ENCODE measurements at places on chromosomes 3 and 15.

GRCh38 chr3:76930712-76931111 is 109.2 kb upstream of the ROBO2 start:
- DNase-seq, result no peak

DNA sequence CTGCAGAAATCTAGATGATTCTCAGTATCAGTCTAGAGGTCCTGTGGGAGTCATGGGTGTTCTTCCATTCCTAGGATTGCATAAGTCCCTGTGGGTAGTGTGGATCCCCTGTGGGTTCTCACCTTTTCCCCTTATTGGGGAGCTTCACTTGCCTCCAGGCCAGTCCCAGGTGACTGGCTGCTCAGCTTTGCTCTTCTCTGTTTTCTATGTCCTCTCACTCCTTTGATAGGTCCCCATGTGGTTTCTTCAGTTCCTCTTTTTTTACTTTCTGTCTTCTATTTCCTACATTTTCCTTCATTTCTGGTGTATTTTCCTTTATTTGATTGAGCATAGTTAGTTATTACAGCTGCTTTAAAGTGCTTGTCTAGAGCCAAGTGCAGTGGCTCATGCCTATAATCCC is 10.9 kb downstream of the TEX55 start:
- DNase-seq, result no peak

GRCh38 chr15:42045211-42045615 is 24.4 kb upstream of the PLA2G4E start:
- DNase-seq, result no peak

DNA sequence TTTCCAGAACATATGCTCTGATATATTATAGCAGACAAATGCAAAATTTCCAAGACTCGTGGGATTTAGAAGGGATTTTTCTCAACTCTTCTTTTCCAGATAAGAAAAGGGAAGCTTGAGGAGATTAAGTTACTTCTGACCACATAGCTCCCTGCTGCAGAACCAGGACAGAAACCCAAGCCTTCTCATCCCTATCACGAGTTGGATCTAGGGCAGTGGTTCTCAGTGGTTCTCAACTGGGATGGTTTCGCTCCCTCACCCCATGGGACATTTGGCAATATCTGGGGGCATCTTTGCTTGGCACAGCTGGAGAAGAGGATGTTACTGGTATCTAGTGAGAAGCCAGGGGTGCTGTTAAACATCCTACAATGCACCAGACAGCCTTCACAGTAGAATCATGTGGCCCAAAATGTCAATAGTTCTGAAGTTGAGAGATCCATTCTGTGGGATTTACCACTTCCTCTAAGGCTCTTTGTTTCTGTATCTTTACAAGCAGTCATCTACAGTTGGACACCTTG is 64.2 kb downstream of the LIPC start:
- no peak for DNase-seq

DNA sequence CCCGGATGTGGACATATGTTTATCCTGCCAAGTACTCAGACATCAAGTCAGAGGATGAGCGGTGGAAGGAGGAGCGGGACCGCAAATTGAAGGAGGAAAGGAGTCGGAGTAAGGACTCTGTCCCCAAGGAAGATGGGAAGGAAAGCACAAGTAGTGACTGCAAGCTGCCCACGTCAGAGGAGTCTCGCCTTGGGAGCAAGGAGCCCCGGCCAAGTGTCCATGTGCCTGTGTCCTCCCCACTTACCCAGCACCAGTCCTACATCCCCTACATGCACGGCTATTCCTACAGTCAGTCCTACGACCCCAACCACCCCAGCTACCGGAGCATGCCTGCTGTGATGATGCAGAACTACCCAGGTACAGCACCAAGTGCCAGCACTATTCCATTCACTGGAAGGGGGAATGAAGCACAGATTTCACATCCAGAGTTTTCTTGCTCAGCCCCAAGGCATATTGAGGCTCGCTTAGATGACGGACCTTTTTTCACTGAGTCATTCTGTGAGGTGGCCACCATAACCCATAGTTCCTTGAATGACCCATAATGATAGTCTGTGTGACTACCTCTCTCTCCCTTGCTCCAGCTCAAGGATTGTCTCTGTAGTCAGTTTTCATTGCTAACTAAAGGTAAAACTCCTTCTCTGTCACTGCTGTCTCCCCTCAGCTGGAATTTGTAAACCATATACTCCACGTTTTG is 97.1 kb downstream of the RBPMS2 start:
- DNase-seq, result no peak

GRCh38 chr3:150850191-150850590 is 55.0 kb downstream of the MINDY4B start:
- DNase-seq, result no peak

GRCh38 chr3:167172377-167172776 is 207.7 kb downstream of the ZBBX start:
- DNase-seq, result no peak

DNA sequence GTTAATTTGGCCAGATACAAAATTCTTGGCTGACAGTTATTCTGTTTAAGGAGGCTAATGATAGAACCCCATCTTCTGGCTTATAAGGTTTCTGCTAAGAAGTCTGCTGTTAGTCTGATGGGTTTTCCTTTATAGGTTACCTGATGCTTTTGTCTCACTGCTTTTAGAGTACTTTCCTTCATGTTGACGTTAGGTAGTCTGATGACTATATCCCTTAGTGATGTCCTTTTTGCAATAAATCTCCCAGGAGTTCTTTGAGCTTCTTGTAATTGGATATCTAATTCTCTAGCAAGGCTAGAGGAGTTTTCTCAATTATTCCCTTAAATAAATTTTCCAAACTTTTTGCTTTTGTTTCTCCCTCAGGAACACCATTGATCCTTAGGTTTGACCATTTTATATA is 114.1 kb upstream of the CDIN1 start:
- DNase-seq, result no peak

DNA sequence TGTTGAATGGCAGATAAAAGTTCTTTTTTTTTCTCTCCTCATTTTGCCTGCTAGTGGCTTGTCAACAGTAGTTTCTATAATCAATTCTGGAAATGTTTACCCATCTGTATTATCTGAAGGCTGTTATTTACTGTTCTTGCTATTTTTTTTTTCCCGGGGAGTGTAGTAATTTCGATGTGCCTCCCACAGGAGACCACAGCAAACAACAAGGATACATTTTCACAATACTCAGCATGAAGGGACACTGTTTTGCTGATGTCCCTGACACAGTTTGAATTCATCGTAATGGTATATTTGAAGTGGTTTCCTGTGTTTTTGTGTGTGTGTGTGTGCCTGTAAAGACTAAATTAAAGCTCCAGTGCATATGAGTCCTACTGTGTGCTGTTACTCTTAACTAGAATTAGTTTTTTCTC is 92.1 kb upstream of the ICE2 start:
- DNase-seq, result no peak

DNA sequence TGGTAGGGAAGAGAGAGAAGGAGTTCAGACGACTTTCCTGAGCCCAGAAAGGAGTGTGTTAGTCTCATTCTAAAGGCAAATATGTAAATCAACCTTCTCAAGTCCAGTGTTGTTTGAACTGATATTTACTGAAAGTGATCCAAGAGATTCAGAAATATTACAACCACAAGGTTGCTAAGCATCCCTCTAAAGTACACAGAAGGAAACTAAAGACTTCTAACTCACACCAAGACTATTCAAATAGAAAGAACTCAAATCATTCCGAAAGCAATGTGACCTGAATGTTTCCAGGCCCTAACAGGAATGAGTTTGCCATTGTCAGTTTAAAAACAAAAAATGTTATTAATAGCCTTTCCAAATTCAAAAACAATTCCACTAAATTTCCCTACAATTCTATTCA is 56.9 kb upstream of the VGLL3 start:
- no peak for DNase-seq

DNA sequence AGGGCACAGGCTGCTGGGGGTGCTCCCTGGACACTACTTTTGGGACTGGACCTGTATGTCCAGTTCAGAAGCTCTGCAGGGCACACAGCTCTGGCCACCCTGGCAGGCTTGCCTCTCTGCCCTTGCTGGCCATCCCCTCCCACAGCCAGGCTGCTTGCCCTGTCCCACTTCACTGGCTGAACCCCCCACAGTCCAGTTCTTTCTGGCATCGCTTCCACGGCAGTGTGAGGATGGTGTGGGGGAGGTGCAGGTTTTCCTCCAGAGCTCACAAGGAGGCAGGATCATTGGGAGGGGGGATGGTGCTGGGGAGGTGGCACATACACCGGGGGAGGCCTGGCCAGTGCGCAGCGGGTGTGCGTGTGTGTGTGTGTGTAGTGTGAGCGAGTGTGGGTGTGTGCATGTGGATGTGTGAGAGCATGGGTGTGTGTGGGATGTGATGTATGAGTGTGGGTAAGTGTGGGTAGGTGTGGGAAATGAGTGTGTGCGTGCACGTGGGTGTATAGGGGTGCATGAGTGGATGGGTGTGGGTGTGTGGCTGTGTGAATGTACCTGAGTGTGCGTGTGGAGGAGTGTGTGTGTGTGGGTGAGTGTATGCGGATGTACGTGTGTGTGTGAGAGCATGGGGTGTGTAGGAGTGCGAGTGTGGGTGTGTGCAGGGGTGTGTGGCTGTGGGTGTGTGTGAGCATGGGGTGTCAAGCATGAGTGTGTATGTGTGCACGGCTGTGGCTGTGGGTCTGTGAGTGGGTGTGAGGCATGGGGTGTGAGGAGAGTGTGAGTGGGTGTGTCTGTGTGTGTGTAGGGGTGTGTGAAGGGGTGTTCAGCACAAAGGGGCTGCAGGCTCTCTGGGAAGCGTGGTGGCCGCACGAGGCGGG is 155.2 kb downstream of the NSMCE3 start:
- no peak for DNase-seq

DNA sequence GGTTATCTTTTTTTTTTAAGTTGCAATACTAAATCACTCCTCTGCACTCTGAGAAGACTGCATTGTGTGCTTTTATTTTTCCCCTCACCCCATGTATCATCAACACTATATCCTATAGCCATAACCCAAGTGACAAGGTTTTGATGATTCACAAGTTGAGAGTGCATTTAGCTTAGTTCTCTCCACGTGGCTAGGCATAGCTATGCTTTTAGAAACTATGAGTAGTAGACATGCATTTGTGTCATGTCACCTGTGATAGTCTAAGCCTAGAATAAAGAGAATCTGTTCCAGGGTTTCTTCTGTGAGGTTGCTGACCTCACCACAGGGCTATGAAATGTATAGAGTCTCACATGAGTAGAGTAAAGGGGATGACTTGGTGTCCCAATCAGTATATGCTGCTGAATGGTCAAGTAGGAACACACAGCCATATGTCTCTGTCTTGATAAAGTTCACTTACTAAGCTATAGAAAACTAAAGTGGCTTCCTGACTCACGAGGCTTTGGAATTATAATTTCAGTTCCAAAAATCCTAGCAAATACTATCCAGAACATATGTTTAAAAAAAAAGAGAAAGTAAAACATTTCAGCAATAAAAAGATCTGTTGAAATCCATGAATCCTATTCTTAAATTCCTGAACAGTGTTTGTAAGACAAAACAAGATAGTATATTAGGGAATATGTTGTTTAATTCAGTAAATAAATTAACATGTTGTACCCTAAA is 206.3 kb downstream of the LSAMP start:
- DNase-seq, result no peak

DNA sequence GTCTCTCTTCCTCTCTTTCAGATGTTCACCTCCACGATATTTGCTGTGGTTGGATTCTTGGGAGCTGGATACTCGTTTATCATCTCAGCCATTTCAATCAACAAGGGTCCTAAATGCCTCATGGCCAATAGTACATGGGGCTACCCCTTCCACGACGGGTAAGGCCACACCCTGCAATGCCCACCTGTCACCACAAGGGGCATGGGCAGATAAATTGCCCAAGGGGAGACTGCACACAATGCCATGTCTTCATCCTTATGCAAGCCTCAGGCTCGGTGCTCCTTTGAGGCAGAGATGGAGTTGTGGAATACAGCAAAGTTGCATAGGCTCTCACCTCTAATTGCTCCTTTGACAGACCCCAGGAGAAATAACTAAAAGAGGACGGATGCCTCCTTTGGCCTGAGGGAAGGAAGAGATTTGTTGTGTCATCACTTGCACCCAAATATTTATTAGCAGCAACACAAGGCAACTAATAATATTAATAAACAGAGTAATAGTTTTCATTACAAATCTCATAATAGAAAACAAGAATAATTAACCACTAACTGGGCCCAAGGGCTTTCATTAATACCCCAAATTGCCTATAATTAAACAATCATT is 13.2 kb downstream of the TM4SF4 start:
- DNase-seq, result no peak

DNA sequence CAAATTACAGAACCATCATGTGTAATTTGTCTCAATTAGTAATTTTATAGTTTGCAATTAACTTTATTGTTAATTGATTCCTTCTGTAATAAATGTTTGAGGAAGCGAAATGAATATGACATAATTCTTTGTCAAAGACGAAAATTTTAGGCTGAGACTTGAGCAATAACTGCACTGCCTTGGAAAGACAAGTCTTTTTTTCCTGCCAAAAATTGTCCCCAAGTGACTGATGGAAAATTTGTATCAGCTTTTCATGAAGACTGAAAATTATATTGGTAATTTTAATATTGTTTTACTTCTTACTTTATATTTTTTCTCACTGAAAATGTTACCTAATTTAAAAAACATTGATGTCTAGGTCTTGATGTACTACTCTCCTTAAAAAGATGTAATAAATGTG is 622.6 kb downstream of the NLGN1 start:
- DNase-seq, result no peak

GRCh38 chr3:124563376-124563775 is 166.9 kb upstream of the UMPS start:
- no peak for DNase-seq

- DNase-seq, result no peak
Measured at GRCh38 chr3:44954304-44954703, 21.7 kb downstream of the ZDHHC3 start.

DNA sequence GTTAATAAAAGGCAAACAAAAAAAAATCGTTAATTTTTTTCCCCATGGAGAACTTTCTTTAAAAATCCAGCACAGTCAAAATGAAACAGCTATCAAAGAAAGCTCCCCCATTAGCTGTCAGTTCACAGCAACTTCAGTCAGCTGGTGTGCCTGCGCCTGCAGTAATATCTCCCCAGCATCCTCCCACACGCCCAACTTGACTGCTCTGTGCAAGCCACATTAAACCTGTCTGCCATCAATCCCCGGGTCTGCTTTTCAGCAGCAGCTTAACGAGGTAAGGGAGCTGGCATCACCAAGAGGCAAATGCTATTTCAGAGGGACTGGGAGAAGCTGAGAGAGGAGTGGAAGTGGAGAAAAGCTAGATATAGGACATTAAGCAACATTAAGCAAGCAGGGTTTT is 337.5 kb downstream of the GAP43 start:
- no peak for DNase-seq

DNA sequence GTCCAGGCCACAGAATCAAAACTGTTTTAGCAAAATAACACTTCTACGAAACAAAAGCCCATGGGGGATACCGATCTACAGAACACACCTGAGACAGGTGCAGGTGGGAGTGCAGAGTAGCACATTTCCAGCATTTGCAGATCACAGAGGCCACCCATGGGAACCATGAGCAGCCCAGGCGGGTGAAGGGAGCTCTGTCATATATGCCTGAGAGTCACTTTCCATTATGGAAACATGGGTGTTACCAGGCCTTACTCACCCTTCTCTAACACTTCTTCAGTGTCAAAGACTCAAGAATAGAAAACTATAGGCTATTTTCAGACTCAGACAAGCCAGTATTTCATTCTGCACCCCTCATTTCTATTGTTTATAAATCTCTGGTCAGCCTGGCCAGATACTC is 3.5 kb downstream of the PLA1A start:
- DNase-seq, result no peak
